HS-27A (cell line): ENCODE measurements at places on chromosomes 16 and 17.

- DNase-seq, result no peak
Observed at GRCh38 chr17:17403899-17404576, 72.8 kb upstream of the MED9 start.

DNA sequence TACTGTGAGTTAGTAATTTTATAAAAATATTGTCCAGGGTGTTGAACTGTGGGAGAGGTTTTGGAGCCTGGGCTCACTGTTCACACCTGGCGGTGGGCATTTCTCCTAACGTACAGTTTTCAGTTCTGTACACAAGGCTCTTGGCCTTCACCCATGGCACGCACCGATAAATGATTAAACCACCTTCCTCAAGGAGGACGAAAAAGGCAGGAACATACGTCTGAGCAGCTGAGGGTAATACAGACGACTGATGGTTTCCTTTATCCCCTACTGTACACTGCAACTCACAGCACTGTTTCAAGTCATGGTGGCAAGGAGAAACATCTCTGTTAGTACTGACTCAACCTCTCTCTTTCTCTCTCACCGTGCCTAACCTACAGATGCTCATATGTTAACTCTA lies 1.4 kb upstream of the ST6GALNAC1 start:
- no peak for DNase-seq

GRCh38 chr17:42679492-42680330 lies 1.9 kb downstream of the CCR10 start:
- DNase-seq, result no peak

GRCh38 chr16:13809765-13810164 lies 110.2 kb upstream of the ERCC4 start:
- no peak for DNase-seq

DNA sequence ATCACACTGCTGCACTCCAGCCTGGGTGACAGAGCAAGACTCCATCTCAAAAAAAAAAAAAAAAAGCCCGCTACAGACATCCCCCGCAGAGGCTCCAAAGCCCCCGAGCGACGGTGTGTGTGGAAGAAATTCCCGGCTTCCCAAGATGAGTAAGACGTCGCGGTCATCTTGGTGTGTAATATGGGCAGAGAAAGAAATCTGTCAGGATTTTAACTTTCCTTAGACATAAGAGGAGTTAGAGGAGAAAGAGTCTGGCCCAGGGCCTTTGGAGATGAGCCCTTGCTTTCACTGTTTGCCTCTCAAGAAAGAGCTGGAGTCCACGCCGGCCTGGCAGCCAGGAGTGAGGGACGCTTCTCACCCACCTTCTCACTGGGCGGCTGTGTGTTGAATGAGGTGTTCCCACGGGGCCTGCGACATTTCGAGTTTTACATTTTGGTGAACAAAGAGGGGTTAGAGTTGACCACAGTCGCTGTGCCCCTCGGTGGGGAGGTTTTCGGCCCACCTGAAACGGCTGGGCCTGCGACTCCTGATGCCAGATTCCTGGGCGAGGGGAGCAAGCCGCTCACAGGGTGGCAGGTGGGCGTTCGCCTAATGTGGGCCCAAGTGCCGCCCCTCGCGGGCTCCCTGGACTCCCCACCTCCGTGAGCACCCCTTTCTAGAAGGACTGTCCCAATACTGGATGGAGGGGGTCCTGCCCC lies 17.9 kb downstream of the C1QTNF1 start:
- DNase-seq, result no peak

- DNase-seq, result no peak
Observed at GRCh38 chr16:11240636-11241473, 15.1 kb downstream of the SOCS1 start.

- no peak for DNase-seq
Observed at GRCh38 chr17:44961921-44962350, 6.2 kb downstream of the C1QL1 start.

GRCh38 chr16:8967132-8967821 lies 3.6 kb upstream of the USP7 start:
- DNase-seq, result no peak

- no peak for DNase-seq
Observed at GRCh38 chr16:89711601-89712273, 9.0 kb downstream of the VPS9D1 start.

DNA sequence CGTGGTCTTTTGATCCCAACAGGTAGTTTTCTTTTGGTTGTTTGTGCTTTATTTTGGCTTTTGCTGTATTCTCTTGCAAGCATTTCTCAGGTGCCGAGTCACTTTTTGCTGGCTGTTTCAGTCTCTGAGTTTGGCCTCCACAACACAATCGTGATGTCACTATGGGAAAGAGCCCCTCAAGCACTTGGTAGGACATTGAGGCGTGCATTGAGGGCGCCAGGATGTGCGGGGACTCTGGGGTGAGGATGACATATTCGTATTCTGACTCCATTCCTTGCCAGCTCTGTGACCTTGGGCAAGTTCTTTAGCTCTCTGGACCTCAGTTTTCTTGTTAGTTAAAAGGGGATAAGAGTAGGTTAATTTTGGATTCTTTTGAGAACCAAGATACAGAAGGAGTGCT lies 13.0 kb downstream of the KSR1 start:
- DNase-seq, result no peak

DNA sequence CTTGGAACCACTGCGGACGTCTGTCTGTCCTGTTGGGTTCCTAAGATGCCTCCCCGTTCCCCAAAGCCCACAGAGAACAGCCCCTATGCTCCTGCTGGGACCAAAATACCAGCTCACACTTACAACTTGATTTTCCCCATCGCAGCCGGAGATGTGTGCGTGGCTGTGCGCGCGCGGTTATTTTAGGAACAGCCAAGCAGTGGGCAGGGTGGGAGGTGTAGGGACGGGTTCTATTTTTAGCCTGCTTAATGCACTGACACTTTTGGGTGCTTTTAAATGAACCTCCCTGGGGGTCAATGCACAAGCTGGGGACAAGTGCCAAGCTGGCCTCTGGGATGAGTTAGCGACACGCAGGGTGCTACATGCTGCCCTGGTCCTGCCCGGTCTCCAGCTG lies 74.1 kb downstream of the KLHDC4 start:
- DNase-seq, result no peak

DNA sequence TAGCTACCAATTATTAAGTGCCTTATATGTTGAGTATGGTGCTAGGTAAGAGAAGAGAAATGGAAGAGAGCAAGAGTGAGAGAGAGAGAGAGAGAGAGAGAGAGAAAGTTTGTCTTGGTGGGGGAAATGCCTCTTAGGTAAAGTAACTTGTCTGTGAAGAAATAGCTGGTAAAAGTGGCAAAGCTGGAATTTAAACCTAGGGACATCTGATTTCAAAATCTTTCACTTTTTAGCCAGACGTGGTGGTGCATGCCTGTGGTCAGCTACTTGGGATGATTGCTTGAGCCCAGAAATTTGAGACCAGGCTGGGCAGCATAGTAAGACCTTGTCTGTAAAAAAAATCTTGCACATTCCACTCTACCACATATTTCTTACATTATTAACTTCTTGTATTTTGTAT lies 23.0 kb upstream of the CDR2 start:
- DNase-seq, result peak; percentile 86
